ENCODE measurements at places on chromosomes 7 and 10.

- no peak for DNase-seq
These were observed 9.4 kb downstream of the PIP4K2A start for GRCh38 chr10:22704942-22705341.

- DNase-seq = no peak
These were observed 65.3 kb downstream of the HGF start for GRCh38 chr7:81704595-81704994.

DNA sequence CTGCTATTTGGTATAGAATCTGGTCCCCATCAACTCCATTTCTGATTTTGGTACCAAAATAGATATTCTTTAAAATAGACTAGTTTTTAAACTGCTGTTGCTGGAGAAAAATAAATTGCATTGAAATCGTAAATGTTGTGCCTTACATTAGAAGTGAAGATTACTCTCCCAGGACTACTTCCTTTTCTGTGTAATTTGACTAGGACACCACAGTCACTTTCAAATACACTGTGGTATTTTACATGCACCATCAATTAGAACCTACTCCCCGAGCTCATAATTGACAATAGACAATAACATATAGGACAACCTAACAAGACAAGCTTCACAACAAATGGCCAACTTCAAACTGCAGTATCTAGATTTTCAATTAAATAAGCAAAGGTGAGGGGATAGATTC lies 211.5 kb downstream of the DGKB start:
- DNase-seq = no peak

GRCh38 chr7:73519867-73520672 lies 2.0 kb downstream of the BAZ1B start:
- peak; percentile 29 for DNase-seq

DNA sequence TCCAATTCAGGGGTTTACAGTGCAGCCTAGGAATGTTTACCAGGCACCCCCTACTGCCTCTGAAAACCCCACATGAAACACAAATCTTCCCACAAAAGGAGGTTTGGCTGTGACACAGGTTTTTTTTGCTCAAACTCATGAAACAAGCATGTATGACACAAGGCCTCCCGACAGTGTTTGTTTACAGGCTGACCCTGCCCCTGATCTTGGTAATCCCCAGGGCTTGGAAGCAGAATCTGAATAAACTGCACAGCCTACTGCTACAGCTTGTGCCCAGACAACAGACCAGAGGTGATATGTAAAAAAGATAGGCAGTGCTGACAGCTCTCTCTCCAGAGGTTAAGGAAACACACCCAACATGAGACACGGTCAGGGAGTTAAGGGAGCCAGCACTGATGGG lies 184.2 kb downstream of the KMT2E start:
- peak; percentile 87 for DNase-seq

- DNase-seq = no peak
These were observed 40.2 kb upstream of the MYL10 start for GRCh38 chr7:101669307-101669706.

DNA sequence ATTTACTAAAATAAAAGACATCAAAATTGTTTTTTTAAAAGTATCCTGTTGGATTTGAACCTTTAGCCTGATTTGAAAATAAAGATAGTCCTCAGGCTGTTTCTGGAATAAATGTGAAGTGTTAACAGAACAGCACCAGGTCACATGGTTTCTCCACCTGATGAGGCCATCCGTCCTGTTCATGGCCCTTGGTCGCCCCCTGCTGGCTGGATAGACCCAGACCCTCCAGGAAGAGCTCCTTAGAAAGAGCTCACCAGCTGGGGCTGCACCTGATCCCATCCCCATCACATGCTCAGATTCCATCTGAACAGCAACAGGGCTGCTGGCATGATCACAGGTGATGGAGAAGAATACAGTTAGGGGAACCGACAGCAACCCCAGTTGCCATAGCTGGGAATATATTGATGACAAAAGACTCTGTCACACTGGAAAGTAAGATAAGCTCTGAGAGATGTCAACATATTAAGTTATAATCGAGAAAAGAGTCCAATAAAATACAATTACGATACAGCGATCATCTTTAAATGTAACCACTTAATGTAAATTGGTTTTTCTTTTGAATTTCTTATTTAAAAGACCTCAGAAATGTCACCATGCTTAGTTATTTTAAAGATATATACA lies 4.8 kb downstream of the OR2A14 start:
- peak; percentile 79 for DNase-seq

DNA sequence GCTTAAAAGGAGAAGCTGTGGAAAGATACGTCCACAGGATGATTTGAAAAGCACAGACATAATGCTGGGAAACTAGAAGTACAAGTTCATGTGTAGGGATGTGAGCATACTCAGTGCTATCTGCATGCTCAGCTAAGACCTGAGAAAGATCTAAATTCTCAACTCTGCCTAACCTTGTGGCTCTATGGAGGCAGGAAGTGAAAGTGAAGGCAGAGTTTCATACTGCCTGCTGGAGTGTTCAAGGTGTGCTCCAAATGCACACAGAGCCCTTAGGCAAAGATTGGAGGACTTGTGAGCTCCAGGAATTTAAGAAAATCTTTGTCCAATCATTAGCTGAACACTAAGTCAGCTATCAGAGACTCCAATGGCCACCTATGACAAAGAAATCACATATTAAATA lies 190.9 kb downstream of the RNLS start:
- DNase-seq = no peak

DNA sequence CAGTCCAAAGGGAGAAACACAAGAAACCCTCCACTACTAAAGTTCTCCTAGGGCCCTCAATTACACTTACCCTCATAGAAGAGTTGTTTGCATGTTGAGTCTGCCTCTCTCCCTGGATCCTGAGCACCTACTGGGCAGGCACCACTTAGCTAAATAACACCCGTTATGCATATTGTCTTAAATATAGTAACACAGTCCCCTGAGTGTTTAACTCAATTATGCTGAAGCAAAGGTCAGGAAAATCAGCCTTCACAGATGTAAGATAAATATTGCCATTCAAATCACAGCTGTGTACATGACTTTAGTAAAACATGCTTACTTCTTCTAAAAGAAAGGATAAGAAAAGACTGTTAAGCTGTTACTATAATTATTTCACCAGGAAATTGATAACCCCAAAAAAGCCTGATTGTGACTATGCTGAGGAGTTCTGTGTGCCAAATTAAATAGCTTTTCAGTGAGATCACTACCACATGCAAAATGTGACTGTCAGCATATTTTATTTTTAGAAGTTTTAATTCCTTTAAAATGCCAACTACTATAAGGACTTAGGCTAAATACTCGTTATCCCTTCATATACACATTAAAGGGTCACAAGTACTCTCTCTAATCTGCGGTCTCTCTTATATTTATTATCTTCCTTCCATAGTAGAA lies 733.9 kb upstream of the PHF14 start:
- DNase-seq = no peak

All from amniotic epithelial cell (primary cell).